ENCODE measurements at places on chromosomes 4 and X.

GRCh38 chr4:156615066-156615531, 356.5 kb downstream of the PDGFC start:
- DNase-seq: no peak

DNA sequence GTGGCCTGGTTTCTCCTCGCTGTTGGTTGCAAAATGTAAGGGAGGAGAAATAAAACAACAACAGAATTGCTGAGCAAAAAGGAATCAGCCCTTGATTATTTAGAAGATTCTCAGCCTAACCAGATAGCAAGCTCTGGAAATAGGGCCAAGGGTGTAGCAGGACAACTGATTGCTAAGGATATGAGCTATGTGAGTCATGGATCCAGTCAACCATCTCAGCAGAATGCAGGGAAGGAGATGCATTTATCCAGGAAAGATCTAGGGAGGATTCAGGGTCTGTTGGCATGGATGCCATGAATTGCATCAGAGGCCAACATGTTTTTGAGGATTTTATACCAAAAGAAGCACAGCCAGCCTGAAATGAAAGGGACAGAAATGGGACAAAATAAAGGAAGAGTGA, 2.2 kb upstream of the XAGE3 start:
- no peak for DNase-seq

DNA sequence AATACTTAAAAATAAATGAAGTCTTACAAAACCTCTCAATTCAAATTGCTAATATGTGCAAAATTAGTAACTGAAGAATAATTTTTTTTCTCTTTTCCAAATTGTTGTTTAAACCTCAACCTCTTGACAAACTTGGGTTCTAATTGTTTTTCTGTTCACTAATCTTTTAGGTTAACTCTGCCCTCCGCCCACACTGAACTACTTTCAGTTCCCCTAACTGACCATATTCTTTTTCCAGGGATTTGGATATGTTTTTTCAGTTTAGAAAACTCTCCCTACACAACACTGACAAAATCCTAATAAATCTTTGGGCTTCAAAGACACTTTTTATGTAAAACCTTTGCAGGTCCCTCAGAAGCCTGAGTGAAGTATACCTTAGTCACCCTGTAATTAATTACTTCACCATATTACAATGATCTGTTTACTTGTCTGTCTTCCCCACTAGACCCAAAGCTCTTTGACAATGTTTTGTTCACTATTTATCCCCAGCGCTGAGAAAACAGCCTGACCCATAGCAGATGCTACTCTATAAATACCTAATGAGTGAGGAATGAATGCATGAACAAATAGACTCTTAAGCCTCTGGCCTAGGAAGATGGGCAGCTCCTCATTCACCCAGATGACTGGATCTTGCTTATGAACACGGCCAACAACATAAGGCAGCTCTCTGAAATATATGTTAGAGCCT, 134.9 kb downstream of the MAML3 start:
- DNase-seq: no peak

GRCh38 chrX:120761810-120762209, 113.9 kb downstream of the CT47B1 start:
- DNase-seq: no peak
